ENCODE measurements at places on chromosomes 4 and X.

GRCh38 chrX:31604629-31605221 lies 532.9 kb upstream of the FTHL17 start:
- DNase-seq, result no peak

DNA sequence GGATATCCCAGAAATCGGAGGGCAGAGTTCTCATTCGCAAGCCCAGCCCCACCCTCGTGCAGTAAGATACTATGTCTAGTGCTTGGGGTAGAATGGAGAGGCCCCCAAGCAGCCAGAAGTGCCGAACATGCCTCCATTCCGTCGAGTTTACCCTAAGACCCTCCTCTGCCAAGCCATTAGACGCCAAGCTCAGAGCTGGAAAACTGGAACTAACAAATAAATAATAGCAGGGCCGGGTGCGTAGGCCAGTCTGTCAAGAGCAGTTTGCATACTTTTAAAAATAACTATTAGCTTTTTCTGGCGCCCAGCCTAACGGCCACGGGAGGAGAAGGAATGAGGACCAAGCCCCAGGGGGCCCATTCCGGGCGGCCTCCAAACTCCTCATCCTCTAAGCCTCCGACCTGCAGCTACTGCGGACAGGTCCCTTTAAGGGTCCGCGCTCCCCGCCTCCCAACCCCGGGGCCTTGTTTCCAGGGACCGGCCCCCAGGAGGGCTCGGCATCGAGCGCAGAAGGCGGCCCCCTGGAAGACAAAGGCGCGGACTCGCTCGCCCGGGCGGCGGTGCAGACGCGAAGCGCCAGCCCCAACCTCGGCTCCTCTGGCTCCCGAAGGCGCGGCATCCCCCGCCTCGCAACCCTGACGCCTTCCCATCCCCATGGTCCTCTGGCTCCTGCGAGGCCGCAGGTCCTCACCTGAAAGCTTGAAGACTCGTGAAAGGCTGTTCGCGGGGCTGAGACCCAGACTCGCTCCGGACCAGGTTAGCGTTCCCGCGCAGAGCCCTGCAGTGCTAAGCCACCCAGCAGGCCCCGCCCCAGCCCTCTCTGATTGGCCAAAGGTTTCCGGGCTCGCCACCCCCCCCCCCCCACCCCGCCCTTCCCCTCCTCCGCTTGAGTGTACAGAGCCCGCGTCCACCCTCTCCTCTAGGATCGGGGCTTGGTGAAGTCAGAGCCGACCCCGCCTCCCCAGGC lies at the start of gene TMSB15A:
TMSB15A (minus strand) TSS at position 765 of the 967 bp plus-strand sequence.
- DNase-seq, result peak; percentile 81

DNA sequence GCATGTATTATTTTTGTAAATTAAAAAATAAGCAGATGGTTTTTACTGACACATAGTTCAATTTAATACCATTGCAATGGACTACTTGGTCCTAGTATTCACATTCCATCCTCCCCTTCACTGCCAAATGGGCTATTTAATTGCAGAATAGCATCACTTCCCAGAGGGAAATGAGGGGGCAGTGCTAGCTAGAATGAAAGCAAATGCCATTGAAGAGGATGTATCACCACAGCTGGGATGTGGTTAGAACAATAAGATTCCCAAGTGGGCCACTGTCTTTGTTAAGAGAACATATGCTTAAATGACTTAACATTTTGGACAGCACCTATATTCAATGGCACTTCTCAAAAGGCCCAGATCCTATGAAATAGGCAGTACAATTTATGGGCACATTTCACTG lies 224.7 kb downstream of the RBMX2 start:
- no peak for DNase-seq

- no peak for DNase-seq
Observed at GRCh38 chr4:9880406-9881197, 99.2 kb downstream of the DRD5 start.

- DNase-seq, result no peak
Observed at GRCh38 chrX:35682476-35682875, 115.7 kb upstream of the MAGEB16 start.

- DNase-seq, result no peak
Observed at GRCh38 chrX:71052721-71053120, 15.4 kb downstream of the SNX12 start.

DNA sequence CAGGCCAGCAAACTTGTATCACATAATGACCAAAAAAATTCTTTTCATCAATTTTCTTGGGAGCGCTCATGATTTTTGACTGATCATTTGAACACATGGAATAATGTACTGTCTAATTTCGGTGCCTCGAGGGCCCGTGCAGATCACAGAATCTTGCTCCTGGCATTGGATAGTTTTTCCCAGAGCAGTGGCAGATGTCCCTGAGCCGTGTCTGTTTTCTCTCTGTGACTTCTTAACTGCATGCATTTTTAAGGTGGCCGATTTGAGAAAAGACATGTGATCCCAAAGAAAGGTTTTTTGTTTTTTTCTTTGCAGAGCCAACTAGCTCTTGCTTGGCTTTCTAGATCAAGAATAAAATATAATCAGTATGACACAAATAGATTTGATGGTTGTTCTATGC lies 19.7 kb downstream of the GPRIN3 start:
- no peak for DNase-seq

GRCh38 chrX:11619441-11619840 lies 46.3 kb downstream of the ARHGAP6 start:
- no peak for DNase-seq

DNA sequence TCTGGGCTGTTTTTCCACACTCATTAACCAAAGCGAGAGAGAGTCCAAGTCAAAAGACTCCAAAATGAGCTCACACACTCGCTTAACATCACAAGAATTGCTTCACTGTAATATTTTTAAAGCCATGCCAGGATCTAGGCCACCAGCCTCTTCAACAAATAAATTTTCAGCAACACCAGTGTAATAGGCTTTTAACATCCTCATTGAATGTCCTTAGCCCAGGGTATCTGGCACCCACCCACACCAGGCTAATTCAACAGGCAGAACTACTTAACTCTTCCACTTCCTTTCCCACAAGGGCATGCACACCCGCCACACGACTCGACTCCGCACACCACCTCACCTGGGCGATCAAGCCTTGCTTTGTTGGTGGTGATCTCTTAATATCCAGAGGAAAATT lies 34.2 kb downstream of the FAT1 start:
- DNase-seq, result no peak

GRCh38 chrX:150547375-150548115 lies 20.9 kb upstream of the MTM1 start:
- DNase-seq, result peak; percentile 59

- DNase-seq, result no peak
Observed at GRCh38 chr4:2006956-2007653, 1.7 kb downstream of the NELFA start.

Measured in nephron progenitor cell (in vitro differentiated cells).